ENCODE measurements at places on chromosomes 2 and 18.

DNA sequence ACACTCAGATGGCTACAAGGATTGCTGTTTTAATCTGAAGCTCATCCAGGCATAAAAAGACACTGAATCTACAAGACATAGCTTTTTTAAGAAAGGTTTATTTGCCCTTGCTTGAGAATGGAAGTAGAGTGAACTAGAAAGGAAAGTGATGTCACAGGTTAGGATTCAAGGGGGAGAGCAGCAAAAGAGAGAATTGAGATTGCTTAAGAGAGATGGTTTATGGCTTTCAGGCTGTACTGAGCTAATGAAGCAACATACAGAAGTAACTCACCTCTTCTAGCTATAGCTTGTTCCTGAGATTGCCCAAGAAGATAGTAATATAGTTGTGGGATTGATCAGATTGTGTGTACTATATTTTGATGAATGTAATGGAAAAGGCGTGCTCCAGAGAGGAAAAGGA is 26.1 kb upstream of the ACVR2A start:
- no peak for DNase-seq

DNA sequence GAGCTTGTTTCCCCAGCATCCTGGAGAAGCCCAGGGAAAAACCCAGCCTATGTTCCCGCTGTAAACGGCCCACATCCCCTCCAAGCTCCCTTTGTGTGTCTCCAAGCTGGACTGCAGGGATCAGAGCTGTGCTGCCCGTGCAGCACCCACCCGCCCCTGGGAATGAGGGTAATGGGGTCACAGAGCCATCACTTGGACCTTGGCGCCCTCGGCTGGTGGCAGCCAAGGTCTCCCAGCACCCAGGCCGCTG is 670 bp upstream of the INPP5D start:
- DNase-seq, result no peak

- no peak for DNase-seq
Measured at GRCh38 chr18:41842886-41843285, 112.1 kb upstream of the PIK3C3 start.

- DNase-seq, result no peak
Measured at GRCh38 chr2:32798829-32799228, 147.9 kb upstream of the LTBP1 start.

DNA sequence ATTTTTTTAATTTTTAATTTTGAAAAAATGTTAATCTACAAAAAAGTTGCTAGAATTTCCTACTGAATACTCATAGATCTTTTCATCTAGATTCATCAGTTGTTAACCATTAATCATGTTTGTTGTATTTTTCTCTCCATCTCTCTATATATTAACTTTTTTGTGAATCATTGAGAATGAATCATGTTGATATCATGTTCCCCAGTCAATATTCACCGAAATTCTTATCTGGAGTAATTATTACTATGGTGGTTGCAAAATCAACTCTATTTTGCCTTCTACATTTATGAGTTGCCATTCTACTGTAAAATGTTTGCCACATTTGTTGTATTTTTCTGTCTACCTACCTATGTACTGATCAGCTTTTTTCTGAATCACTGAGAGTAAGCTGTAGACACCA is 154.0 kb downstream of the SPP2 start:
- DNase-seq, result no peak

GRCh38 chr2:19851116-19851695 is 50.6 kb downstream of the TTC32 start:
- DNase-seq, result no peak

GRCh38 chr18:12998332-12999060 is 7.3 kb downstream of the CEP192 start:
- no peak for DNase-seq

- DNase-seq, result no peak
Measured at GRCh38 chr2:20627712-20628380, 23.1 kb downstream of the HS1BP3 start.

- DNase-seq, result no peak
Measured at GRCh38 chr2:186559848-186560247, 30.0 kb upstream of the ITGAV start.

- DNase-seq, result no peak
Measured at GRCh38 chr2:128803222-128803621, 484.6 kb upstream of the HS6ST1 start.

- peak; percentile 19 for DNase-seq
Measured at GRCh38 chr2:109554758-109555157, 59.0 kb downstream of the SEPTIN10 start.

GRCh38 chr2:180720829-180721228 is 259.6 kb upstream of the UBE2E3 start:
- DNase-seq, result no peak

DNA sequence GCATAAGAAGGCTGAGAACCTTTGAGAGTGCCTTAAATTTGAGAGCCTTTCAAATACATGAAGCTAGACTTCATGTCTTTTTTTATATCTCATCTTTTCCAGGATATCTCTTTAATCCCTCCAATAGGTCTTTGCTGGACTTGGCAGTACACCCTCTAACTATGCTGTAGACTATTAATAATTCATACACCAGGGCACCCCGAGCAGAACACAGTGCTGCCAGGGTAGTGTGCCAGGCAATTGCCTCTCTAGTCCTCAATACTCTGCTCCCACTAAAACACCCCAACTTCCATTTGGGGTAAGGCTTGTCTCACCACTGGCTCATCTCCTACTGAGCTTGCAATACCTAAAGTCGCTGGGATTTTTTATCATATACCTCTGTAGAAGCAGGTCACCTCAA is 80.8 kb downstream of the VIT start:
- no peak for DNase-seq

GRCh38 chr18:76259096-76259495 is 235.9 kb downstream of the ZNF516 start:
- DNase-seq, result no peak

DNA sequence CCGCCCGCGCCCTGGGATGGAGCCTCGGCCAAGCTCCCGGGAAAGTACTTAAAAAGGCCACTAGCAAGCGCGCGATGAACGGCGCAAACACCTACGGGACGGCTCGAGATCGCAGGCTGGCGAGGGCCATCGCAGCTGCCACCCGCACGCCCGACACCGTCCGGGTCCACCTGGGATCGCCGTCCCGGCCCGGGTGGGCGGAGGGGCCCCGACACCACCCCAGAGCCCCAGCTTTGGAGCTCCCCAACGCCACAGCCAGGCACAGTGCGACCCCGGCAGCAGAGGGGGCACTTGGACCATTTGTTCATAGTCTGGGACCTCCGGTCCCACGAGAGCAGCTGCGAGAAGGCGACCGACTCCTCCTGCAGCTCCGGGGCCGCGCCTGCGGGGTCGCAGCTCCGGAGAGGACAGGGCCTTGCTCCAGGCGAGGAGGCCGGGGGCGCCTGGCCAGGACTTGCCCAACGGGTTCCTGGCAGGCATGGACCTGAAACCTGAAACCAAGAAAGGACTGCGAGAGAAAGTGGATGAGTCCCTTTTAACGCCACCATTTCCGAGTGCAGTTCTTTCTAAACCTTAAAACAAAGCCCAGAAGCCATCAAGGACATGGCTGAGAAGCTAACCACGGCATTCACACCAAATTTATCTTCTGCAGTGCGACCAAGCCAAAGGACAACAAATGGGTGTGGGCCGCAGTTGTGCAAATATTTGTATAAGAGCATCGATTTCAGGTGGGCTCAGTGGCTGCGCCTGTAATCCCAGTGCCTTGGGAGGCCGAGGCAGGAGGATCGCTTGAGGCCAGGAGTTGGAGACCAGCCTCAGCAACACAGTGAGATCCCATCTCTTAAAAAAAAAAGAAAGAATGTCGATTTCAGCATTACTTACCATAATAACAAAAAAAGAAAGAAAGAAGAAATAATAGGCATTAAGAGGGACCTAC is 54.0 kb upstream of the IMP4 start:
- no peak for DNase-seq

GRCh38 chr2:59594671-59595222 is 958.7 kb downstream of the BCL11A start:
- DNase-seq, result peak; percentile 78

- DNase-seq, result no peak
Measured at GRCh38 chr2:211867845-211868451, 670.7 kb downstream of the ERBB4 start.

DNA sequence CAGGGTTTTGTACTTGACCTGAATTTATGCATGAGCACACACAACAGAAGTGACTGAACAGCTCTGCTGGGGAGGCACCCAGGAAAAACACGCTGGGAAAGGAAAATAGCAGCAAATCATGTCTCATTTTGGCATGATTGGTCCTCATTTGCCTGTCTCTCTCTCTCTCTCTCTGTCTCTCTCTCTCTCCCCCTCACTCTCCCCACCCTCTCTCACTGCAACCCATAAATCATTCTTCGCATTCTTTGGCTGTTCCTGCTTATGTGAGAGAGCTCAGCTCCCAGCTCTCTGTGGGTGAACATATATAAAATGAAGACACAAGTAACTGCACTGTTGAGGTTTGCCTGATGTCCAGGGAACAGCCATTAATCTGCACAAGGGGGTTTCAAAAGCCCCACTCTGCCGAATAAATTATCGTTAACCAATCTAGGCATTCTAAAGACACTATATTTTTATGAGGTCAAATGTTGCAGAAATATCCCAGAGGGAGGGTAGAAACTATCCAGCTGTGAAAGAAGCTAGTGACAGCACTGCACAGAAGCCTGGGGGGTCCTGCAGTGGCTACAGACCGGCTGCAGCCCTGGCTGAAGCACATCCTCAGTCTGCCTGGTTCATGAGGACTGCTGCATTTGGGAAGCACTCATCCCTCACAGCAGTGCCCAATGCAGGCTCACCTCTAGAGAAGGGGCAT is 260.3 kb downstream of the AFF3 start:
- no peak for DNase-seq

DNA sequence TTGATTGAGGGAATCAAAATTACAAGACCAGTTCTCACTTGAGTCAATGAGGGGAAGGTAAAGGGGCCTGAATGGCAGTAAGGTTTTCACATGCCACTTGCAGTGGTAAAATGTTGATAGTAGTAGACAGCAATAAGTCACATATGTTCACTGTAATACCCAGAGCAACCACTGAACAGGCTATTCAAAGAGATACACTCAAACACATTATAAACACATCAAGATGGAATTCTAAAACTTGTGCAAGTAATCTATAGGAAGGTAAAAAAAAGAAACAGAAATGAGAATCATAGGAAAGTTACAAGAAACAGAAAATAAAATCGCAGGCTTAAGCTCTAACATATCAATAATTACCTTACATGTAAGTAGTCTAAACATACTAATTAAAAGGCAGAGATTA is 86.6 kb upstream of the AFF3 start:
- no peak for DNase-seq

DNA sequence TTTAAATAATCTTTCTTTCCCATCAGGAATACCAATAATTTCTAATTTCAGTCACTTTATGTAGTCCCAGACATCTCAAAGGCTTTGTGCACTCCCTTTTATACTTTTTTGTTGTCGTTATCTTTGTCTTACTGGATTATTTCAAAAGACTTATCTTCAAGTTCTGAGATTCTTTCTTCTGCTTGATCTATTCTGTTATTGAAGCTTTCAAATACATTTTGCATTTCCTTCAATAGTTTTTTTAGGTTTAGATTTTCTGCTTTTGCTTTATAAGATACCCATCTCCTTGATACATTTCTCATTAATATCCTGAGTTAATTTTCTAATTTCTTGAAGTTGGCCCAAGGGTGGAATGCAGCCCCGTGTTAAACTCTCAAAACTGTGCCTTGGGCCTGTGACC is 432.4 kb downstream of the RIT2 start:
- DNase-seq, result no peak

DNA sequence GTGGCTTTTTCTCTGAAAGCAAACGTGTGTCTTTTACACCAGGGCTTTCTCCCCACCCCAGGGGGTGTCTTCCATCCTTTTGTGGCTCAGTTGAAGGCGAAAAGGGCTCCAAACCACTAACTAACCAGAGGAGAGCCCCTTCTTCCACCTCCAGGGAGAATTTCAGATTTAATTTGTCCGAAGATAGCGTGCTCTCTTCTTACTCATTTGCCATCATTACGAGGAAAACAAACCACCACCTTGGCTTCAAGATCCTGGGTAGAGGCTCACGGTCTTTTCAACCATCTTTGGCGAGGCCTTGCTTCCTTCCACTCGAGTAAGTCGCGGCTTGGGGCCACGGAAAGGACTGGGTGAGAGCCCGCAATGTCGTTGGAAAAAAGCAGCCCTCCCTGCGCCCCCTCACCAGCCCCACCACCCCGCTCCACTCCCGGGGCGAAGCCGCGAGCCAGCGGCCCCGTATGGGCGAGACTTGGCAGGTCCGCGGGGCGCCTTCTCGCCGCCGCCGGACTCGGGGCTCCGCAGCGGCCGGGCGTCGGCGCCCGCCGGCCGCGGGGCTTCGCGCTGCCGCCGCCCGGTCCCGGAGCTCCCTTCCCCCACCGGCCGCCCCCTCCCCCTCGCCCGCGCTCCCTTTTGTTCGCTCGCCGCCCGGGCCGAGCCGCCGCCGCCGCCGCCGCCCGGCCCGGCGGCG is 1.7 kb upstream of the ZNF532 start:
- DNase-seq, result no peak

- no peak for DNase-seq
Measured at GRCh38 chr18:7158216-7158615, 40.6 kb upstream of the LAMA1 start.

Measured in KBM-7 (cell line).